ENCODE measurements at places on chromosomes 7 and 10.

- no peak for DNase-seq
Observed at GRCh38 chr10:117537436-117537903, 5.1 kb upstream of the EMX2 start.

GRCh38 chr7:137836113-137836509 lies 10.7 kb downstream of the DGKI start:
- DNase-seq = no peak

DNA sequence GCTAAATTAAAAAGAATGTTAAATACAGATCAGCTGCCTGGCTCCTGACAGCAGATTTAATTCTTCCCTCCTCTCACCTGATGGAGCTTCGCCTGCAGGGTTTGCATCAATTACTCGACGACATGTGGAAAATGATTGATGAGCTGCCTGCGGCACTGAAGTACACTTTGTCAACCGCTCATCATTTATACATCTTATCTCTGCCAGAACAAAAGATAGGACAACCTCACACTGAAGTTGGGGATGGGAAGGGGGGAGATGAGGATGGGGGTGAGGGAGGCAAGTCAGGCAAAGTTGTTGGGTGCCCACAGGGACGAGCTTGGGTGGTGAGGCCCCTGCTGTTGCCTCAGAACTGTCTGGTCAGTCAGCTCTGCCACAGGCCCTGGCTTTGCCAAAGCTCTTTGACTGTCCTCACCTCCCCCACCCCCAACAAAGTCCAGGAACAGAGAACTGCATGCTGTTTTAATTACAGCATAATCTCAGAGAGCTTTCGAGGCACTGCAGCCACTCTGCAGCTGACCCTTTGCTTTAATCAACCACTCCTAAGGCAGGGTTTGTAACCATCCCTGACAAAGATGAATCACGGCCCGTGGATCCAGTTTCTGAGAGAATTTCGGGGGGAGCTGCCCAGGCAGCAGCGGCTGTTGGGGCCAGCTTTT lies 702.3 kb downstream of the LRMDA start:
- DNase-seq = no peak

DNA sequence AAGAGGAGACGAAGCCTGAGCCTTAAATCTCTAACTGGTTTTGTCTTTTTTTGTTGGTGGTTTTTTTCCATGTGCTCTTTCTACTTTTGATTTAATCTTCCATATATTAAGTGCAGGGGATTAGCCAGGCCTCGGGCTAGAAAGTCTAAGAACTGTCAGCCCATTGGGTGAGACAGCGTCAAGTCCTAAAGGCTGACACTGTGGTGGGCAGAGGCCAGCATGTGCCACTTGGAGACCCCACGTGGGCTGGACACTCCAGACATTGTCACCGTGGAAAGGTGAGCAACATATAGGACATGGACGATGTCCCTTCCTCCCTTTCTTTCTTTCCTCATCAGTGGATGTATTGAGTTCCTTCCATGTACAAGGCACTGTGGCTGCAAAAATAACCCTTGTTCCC lies 129.3 kb downstream of the TMEM178B start:
- no peak for DNase-seq

- DNase-seq = no peak
Observed at GRCh38 chr7:28411876-28412662, at the start of gene CREB5. Gene CREB5, plus strand, starts transcription at chr7:28412518. Its CDS starts 397 bp downstream, at chr7:28412915.

GRCh38 chr7:2880051-2880450 lies 35.9 kb upstream of the GNA12 start:
- no peak for DNase-seq

DNA sequence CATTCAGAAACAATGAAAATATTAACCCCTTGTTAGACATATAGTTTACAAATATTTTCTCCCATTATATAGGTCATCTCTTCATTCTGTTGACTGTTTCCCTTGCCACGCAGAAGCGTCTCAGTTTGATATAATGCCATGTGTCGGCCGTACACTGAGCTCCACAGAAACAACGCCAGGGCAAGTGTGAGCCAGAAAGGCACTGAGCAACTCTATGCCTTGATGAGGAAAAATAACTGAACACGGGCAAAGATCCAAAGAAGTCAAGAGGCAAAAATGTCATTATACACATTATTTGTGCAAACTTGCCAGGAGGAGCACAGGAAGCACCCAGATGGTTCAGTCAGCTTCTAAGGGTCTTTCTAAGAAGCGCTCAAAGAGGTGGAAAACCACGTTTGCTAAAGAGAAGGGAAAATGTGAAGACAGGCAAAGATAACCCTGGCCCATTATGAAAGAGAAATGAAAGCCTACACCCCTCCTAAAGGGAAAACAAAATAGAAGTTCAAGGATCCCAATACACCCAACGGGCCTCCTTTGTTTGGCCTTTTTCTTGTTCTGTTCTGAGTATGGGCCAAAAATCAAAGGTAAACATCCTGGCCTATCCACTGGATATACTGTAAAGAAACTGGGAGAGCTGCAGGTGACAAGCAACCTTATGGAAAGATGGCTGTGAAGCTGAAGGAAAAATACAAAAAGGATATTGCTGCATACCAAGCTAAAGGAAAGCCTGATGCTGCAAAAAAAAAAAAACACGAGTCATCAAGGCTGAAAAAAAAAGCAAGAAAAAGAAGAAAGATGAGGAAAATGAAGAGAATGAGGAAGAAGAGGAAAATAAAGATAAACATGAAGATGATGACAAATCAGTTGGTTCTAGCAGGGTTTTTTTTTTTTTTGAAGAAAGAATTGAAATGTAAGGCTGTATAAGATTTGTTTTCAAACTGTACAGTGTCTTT lies 15.5 kb downstream of the ARHGAP12 start:
- no peak for DNase-seq

- no peak for DNase-seq
Observed at GRCh38 chr10:86413046-86413728, 46.6 kb upstream of the GRID1 start.

DNA sequence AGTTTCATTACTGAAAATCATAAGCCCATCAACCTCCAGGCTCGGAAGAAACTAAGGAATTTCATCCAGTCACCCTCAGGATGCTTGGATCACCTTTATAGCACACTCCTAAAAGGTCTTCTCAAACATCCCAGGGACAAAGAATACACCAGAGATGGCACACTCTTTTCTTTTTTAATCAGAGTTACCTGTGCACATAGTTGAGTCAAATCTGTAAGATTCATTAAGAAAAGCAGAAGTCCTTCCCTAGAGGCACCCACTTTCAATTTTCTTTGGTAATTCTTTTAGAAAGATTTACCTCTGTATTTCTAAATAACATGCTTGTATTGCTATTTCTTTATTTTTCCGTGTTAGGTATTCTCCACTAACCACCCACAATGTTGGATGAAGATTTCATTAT lies 50.6 kb upstream of the IL6 start:
- no peak for DNase-seq

Data from hypothalamus (tissue), 51 donors.